ENCODE measurements at places on chromosomes 4 and X.

DNA sequence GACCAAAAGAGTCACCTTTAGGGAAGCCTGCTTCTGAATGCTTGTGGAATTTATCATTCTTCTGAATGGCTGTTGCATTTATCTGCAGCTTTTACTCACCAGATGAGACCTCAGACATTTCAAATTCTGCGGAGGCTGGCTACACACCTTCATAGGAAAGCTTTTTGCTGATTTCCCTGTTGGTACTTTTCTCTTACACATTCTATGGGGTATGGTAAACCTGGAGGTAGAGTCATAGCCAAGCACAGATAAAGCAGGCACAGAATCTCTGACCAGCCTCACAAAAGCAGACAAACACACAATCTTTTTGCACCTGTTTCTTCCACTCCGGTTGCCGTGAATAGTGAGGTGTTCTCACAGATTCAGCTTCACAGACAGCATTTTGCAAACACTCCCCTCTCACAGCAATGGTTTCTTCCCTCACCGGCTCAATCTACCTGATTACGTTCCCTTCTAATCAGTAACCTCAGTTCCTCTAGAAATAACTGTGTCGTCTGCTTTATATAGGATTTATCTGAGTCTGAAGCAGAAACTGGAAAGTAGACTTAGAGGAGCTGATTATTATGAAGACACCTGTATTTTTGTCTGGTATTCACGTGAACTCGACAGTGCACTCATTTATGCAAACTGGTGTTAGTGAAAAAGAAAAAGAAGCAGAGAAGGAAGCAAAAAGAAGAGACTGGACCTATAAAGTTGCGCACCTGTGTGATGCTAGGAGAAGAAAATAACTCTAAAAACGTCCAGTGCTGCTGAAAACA lies 83.1 kb downstream of the DMD start:
- no peak for DNase-seq

GRCh38 chrX:33149085-33149484 lies 62.3 kb downstream of the DMD start:
- no peak for DNase-seq

DNA sequence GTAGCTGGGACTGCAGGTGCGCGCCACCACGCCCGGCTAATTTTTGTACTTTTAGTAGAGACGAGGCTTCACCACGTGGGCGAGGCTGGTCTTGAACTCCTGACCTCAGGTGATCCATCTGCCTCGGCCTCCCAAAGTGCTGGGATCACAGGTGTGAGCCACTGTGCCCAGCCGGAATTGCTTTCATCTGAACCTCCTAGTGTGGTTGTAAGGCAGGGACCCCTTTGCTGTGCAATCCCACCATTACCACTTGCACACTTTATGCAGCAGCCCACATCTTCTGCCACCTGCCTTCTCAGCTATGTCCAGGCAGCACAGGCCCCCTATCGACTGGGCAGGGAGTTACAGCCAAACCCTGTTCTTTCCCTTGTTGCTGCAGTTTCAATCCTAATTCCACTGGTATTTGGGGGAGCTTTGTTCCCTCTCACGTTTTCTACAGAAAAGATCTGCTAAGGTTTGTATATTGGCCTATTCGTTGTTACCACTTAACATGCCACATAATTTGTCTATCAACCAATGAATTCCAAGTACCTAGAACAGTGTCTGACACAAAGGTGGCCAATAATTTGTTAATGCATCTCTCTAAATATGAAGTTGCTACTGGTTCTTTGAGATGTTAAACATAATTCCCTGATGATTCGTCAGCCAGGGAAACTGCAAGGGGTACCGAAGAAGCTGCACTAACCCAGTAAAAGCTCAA lies 6.5 kb downstream of the RPL39 start:
- DNase-seq: no peak

GRCh38 chrX:46198858-46199257 lies 346.4 kb downstream of the ZNF674 start:
- DNase-seq: no peak

DNA sequence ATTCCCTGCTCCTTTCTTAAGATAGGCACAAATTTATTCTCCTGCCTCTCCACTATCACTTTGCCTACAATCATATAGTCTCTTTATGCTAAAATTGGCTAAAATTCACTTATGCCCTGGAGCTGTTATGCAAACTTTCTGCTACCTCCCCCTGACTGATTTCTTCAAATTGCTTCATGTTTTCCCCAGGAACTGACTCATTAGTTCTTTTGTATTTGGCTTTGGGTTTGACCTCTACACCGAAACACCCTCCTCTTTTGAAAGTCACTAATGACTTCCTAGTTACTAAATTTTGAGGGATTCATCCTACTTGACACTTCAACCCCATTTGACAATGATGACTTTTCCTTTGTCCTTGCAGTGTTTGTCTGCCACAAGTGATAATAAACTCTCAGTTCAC lies 222.6 kb downstream of the NDST4 start:
- DNase-seq: no peak

Data from stromal cell of bone marrow (primary cell).